ENCODE measurements at places on chromosomes 2 and 18. TPM values are rescaled to one million over a fixed set of nuclear protein-coding genes. Genes with fewer than 3 reads are reported as not detected.

DNA sequence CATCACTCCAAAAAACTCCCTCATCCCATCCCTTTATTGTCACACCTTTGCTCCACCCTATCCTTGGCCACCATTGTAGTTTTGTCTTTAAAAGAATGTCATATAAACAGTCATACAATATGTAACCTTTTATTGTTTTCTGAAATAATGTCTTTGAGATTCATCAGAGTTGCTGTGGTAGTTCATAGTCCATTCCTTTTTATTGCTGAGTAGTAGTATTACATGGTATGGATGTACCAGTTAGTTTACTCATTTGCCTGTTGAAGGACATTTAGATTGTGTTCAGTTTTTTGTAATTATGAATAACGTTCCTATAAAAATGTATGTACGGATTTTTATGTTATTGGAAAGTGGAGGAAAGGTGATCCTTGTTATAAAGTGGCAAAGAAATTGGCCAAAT, 171.8 kb upstream of the GCFC2 start:
- DNase-seq: no peak

- no peak for DNase-seq
Measured at GRCh38 chr2:2495606-2496005, 164.5 kb upstream of the MYT1L start.

- DNase-seq: no peak
Measured at GRCh38 chr2:100411841-100412292, 5.6 kb downstream of the CHST10 start.

Gene COL3A1
- total RNA-seq: not detected

Gene TBR1
- total RNA-seq: not detected

Gene FEV
- total RNA-seq: not detected

Gene SKOR2
- not detected for total RNA-seq

Measured in CD8-positive, alpha-beta T cell (primary cell).